ENCODE measurements at places on chromosomes 2 and 18.

GRCh38 chr2:230895536-230896345 lies 29.3 kb downstream of the GPR55 start:
- DNase-seq: no peak

DNA sequence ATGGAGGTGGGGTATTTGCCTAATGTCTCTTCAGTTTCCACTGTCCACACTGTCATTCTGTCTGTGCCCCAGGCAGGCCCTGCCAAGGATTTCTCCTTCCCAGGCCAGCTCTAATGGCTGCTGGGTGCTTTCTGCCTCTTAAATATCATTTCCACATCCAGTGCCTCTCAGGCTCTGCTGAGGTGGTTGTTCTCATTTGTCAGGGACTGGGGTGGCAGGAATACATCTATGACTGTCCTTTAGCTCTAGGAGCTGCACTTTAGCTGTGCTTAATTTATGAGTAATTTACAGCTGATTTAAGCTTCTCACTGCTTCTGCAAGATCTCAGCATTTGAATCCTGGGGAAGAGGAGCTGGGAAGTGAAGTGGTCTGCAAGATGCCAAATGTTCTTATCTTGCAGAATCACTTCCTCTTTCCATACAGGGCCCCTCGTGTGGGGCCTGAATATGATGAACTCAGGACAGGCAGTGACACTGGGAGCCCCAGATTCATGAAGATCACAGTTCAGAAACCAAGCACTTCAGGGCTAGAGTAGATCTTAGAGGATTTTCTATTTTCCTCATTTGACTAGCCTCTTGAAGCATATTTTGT lies 150.2 kb downstream of the FSHR start:
- no peak for DNase-seq

DNA sequence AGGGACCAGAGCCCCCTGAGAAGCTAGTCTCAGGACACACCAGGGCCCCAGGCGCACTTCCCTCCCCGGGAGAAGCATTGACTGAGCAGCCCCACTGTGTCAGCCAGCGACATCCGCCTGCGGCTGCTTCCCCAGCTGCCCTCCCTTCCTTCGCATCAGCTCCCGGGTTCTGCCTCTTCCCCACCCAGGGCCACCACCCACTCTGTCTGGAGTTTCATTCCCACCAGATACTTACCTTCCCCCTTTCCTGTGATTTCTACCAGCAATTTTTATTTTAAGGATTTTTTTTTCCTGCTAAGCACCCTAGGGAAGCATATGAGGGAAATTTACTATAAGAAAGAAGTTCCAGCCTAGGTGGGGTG lies 99.2 kb downstream of the SMAD7 start:
- DNase-seq: no peak

DNA sequence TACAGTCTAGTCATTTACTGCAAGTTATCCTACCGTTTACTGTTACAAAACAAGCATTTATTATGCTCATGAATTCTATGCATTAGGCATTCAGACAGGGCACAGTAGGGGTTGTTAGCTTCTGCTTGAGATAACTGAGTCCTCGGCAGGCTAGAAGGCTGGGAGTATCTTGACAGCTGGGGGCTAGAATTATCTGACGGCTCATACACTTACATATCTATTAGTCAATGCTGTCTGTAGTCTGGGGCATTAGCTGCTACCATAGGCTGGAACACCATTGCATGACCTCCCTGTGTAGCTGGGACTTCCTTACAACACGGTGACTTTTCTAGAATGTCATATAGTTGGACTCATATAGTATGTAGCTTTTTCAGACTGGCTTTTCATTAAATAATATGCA lies 61.9 kb upstream of the ALK start:
- no peak for DNase-seq

GRCh38 chr2:127485051-127485693 lies 41.1 kb downstream of the IWS1 start:
- DNase-seq: no peak

DNA sequence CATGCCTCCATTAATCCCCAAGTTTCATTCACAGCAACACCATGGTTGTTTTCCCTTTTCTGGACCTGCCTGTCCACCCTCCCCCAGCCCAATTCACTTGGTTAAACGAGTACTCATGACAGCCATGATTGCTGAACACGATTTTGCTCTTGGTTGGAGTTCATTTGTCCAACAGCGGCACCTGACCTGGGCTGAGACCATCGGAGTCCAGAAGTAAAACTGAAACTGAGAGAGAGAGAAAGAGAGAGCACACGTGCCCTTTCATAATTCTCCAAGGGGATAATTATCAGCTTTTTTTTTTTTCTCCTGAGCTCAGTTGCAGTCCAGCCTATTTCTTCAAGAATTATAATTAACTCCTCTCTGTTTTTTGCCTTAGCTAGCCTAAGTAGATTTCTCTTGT lies 13.7 kb upstream of the KIF5C start:
- DNase-seq: no peak

DNA sequence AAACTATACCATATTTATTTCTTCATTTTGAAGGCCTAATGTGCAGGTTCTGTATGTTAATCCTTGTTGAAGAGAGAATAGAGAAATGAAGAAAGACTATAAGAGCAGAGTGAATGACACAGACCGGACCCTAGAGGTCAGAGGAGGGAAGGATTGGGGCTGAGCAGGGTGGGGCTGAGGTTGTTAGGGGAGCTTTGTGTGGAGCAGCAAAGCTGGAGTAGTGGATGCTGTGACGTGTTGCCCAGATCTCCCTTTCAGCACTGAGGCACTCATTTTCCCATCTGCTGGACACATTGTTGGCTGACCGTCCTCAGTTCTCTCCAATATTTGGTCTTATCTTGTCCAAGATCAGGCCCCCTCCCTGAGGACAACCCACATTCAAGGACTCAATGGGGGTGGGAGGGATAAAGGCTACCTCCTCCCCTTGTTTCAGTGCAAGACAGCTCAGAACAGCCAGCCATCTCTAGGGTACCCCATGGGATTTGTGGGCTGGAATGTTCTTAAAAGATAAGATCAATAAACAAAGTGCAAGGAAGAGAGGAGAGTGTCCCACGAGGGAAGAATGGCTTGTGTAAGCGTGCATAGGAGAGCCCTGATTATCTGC lies 143.6 kb downstream of the TDRD15 start:
- no peak for DNase-seq

DNA sequence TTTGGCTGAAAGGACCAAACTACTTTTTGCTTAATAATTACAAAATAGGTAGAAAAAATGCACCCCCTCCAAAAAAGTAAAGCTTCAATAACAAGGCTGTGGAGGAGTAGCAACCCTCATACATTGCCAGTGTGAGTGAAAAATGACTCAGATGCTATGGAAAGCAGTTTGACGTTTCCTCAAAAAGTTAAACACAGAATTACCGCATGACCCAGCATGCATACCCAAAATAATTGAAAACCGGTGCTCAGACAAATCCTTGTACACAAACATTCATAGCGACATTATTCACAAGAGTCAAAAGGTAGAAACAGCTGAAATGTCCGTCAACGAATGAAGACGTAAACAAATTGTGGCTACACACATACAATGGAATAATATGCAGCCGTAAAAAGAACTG lies 38.8 kb upstream of the DAPL1 start:
- no peak for DNase-seq

DNA sequence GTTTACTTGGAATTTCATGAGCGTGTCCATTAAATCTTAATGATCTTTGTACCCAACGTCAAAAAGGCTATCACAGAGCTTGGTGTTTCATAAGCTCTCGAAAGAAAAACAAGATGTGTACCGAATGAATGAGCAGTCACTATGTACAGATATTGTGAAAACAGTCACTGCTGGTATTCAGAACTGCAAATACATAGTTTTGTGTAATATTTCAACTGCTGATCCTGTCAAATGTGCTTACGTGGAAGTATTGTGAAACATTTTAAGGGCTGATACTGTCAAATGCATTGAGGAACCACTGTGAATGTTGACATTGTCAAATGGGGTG lies 184.2 kb upstream of the KLHL29 start:
- no peak for DNase-seq

DNA sequence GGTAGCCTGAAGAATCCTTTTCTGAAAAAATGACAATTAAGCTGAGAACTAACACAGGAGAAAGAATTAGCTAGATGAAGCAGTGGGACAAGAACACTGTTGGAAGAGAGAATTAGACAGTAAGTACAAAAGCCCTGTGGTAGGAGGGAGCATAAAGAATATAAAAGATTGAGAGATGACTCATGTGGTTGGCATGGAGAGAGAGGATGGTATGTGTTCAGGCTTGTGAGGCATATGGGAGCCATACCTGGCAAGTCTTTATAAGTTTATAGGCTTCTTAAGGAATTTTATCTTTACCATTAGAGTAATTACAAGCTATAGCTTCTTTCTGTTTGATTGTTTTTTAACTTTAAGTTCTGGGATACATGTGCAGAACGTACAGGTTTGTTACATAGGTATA lies 325.0 kb downstream of the ARL6IP6 start:
- DNase-seq: no peak

GRCh38 chr2:132383956-132384355 lies 32.6 kb upstream of the GPR39 start:
- no peak for DNase-seq
